ENCODE measurements at places on chromosomes 1 and 21.

DNA sequence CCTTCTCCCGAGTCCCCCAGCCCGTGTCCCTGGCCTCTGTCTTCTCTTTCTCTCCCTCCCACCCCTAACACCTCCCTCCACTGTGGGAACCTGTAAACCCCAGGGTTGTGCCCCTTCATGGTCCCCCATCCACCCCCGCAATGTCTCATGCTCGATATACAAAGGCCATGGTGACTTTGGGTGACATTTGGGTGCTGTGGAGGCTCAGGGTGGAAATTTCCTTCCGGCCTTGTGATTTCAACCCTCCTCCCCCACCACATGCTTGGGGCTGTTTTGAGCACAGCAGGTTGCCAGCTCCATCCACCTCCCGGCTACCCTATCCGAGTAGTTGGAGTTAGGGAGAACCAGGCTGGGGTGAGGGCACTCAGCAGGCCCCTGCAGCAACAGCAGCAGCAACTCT is 25.7 kb upstream of the VPS13D start:
- no peak overlapping the region for H3K4me3 ChIP-seq
- H3K27ac ChIP-seq, result no peak overlapping the region
- peaks cover 2% of the 10 kb centered on the region for H3K4me1 ChIP-seq
- DNase-seq, result no peak
- H3K36me3 ChIP-seq, result no peaks in the 10 kb centered on the region

DNA sequence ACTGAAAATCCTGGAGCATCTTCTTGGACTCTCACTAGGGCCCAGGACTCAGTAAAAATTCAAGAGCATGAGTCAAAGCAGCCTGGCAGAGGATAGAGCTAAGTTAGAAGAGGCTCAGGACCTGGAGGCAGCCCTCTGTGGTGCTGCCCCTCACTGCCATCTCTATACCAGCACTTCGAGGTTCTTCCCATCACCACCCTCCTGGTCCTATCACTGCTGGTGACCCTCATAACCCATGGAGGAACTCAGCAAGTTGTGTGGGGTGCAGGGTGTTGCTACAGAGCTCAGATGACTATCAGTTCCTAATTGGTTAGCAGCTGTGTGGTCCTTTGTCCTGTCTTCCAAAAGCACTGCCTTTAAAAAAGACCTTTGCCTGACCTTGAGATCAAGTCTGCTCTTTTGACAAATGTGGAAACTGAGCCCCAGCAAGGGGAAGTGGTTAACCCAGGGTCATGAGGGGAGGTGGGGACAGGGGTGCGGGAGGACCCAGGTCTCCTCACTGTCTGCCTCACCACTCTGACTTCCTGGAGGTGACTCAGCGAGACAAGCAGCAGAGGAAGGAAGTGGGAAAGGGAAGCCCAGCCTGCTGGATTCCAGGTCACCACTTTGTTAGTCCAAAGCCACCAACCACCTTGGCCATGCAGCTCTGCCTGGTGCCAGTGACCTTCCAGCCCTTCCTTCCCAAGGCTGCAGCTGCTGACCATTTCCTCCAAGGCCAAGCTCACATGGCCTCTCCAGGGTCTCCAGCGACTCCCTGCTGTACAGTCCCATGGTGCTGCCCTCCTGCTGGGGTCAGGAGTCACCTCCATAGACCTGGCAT is 199.4 kb upstream of the EDN2 start:
- DNase-seq, result no peak
- H3K4me3 ChIP-seq, result no peak overlapping the region
- H3K27ac ChIP-seq, result no peak overlapping the region
- H3K27me3 ChIP-seq, result no peaks in the 10 kb centered on the region

DNA sequence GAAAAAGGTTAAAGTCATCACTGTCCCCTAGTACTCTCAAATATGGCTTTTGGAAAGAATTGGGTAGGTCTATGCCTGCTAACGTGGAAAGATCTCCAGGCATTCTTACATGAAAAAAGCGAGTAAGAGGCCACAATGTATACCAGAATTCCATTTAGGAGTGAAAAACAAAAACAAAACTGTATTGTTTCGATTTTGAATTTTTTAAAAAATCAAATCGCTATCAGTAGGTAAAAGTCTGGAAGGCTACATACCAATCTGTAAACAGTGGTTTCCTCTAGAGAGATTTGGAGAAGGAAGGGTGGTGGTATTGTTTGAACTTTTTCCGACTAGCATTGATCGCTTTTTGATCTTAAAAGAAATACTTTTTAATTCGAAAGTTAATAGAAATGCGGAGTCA is 55.9 kb downstream of the RRAGC start:
- H3K4me3 ChIP-seq, result no peak overlapping the region
- H3K4me1 ChIP-seq, result peaks cover 2% of the 10 kb centered on the region
- H3K36me3 ChIP-seq, result no peaks in the 10 kb centered on the region
- no peak for DNase-seq
- H3K27me3 ChIP-seq, result no peaks in the 10 kb centered on the region

DNA sequence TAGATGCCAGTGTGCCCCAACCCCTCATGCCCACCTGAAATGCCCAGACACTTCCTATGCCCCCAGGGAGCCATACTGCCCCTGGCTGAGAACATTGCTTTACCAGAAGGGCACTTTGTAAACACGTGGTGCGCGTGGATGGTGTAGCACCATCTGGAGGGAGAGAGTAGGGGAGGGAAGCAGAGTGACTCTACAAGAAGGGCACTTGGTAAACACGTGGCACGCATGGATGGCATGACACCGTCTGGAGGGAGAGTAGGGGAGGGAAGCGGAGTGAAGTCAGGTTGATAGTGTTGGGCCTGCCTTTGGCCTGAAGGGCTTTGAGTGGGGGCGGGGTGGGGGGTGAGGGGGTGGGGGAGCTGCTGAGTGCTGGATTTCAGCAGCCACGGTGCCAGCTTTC is 324.0 kb upstream of the VAMP3 start:
- no peaks in the 10 kb centered on the region for H3K36me3 ChIP-seq
- H3K27me3 ChIP-seq, result no peaks in the 10 kb centered on the region
- H3K27ac ChIP-seq, result no peak overlapping the region
- no peak overlapping the region for H3K4me3 ChIP-seq

- no peaks in the 10 kb centered on the region for H3K27me3 ChIP-seq
- H3K4me1 ChIP-seq, result no peaks in the 10 kb centered on the region
- no peak overlapping the region for H3K27ac ChIP-seq
Observed at GRCh38 chr1:154807048-154807591, 63.0 kb downstream of the KCNN3 start.
